ENCODE measurements at places on chromosomes 7 and 10. TPM values are rescaled to one million over a fixed set of nuclear protein-coding genes. Genes with fewer than 3 reads are reported as not detected.

- no peak for DNase-seq
Measured at GRCh38 chr7:124698964-124699363, 66.6 kb downstream of the GPR37 start.

Gene PARP12
- total RNA-seq = 13.6 TPM

Gene RBP4
- 1.4 TPM for total RNA-seq

Gene GRM3
- not detected for total RNA-seq

Gene ODAD2
- 0.05 TPM for total RNA-seq

DNA sequence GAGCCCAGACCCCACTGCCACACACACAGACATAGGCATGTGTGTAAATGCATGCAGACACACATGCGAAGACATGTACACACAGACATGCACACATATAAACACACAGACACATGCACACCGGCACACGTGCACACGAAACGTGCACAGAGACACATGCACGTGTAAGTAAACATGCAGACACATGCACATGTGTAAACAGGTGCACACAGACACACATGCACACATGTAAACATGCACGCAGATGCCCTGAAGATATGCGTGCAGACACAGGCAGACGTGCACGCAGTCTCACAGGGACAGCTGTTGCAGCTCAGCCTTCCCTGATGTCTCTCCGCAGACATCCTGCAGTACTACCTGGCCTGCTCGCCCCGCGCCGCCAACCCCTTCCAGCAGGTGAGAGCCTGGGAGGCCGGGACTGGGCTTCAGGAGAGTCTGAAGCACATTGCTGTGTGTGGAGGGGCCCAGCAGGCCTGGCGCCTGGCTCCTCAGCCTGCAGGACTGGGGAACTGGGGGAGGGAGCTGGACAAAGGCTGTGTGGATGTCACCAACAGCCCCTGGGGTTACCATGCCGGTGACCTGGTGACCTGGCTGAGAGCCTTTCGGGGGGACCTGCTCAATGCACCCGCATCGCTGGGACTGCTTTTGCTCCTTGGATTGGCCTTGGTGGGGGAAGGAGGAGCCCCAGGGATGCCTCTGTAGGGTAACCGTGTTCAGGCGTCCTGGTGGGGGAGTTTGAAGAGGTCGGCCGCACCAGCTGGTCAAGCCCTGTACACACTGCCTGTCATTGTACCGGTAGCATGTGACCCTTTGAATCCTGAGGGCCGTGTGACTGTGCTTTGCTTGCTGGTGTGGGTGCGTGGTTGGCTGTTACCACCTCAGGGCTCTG, 20.3 kb downstream of the TTYH3 start:
- no peak for DNase-seq

Gene GJC3
- total RNA-seq = 0.24 TPM

DNA sequence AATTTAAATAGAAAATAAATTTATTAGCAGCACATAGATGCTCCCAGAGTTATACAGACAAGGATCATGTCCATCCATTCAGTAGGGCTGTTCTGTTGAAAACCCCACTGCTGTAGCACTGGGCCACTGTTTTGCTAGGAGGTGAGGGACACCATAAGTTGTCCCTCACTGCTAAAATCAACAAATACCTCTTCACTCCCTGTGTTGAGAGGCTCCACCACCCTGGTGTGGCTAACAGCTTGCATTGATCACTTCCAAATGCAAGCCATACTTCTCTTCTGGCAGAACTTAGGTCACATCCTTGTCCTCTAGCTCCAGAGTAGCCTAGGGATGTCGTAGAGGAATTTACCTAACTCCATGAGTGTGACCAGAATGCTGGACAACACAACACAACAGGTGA, 55.4 kb downstream of the MDFIC start:
- DNase-seq = no peak

DNA sequence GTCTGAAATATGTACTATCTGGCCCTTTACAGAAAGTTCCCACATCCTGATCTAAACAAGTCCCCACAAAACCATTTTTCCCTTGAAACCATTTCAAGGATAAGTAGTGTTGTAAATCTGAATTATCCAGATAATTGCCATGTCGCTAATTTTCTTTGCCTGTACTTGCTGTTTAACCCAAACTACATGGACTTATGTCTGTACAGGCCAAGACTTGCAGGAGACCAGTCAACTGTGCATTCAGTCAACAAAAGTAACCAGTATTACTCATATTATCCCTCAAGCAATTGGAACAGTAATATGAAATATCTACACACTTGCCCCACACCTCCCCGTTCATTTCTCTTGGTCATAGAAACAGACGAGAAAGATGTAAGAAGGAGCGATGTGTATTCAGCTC, 347.8 kb upstream of the NFE2L3 start:
- DNase-seq = no peak

Gene EGFR
- total RNA-seq = 0.11 TPM

GRCh38 chr7:2325162-2325561, 10.9 kb upstream of the SNX8 start:
- DNase-seq = no peak

Gene OR13A1
- not detected for total RNA-seq

- no peak for DNase-seq
Measured at GRCh38 chr7:125089171-125089570, 159.5 kb upstream of the POT1 start.
